ENCODE measurements at places on chromosomes 6 and 20.

DNA sequence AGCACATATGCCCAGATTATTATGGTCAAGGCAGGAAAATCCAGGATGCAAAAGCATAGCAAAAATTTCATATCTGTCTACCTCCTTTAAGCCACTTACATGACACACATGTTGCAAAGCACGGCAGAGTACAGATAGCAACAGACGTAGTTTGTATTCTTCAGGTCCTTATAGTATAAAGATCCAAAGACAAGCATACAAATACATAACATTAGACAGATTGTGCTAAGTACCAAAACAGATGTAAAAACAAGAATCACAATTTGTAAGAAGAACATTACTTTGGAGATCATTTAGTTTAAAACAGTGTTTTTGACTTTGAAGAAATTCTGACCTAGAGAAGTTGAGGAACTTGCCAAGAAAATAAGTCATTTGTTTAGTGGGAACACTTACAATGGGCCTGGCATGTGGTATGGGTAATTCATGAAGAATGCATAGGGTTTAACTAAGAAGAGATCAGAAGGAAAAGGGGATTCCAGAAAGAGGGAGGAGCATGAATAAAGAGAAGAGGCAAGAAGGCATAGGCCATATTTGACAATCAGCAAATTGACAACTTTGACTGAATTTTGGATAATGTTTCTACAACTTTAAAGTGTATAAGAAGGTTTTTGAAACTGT is 30.6 kb upstream of the LMBRD1 start:
- DNase-seq, result no peak

DNA sequence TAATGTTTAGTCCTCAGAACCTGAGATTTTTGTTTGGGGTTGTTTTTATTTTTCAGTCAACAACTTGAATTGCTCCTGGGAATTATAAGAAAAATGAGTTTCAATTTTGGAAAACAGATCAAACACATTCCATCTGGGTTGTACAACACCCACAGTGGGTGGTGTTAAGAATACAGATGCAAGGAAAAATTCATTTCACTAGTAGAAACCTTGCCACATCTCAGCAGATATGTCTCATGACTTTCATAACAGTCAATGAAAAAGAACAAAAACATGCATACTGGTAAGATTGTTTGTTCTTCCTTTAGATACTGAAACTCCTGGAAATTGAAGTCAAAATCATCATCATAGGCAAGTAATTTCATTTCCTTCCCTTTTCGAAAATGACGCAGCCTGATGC is 78.9 kb downstream of the MOXD1 start:
- DNase-seq, result no peak

GRCh38 chr6:80235647-80236046 is 129.2 kb downstream of the BCKDHB start:
- DNase-seq, result no peak

- no peak for DNase-seq
Measured at GRCh38 chr6:52065621-52066020, 21.8 kb downstream of the PKHD1 start.

GRCh38 chr20:59662856-59663512 is 58.6 kb downstream of the PHACTR3 start:
- DNase-seq, result no peak

DNA sequence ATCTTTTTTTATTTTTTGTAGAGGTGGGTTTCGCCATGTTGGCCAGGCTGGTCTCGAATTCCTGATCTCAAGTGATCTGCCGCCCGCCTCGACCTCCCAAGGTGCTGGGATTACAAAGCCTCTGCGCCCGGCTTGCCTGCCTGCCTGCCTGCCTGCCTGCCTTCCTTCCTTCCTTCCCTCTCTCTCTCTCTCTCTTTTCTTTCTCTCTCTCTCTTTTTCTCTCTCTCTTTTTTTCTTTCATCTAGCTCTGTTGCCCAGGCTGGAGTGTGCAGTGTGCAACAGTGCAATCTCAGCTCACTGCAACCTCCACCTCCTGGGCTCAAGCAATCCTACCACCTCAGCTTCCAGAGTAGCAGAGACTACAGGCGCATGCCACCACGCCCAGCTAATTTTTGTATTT is 4.6 kb upstream of the ILRUN start:
- no peak for DNase-seq

DNA sequence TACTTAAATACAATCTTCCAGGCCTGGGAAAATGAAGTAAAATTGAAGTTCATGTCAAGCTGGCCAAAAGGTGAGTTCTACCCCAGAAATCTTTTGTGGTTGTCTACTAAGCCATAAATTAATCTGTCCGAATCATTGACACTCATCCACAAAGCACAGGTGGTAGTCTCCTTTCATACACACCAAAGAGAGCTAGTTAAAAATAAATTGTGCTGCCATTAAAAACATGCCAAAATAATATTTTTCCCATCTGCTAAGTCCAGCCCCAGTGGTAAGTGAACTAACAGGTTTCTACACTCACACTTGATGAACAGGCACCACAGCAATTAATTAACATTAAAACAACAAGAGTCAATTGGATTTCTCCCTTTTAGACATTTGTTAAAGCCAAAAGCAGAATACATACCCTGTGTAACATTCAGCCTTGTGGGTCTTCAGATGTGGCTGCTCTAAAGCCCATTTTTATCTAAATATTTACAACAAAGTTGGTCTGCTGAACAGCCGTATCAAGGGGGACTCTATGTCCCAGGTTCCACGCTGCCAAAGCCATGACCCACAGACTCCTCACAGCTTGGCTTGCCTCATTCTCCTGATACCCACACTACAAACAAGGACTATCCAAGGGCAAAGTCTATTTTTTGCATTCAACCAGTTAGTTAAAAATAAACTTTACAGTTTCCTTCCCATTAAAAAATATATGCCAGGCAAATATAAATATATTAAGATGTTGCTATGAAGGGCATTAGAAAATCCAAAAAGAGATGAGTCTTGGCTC is 490.4 kb downstream of the BMP2 start:
- no peak for DNase-seq

- no peak for DNase-seq
Measured at GRCh38 chr6:38489951-38490350, 149.8 kb downstream of the BTBD9 start.

DNA sequence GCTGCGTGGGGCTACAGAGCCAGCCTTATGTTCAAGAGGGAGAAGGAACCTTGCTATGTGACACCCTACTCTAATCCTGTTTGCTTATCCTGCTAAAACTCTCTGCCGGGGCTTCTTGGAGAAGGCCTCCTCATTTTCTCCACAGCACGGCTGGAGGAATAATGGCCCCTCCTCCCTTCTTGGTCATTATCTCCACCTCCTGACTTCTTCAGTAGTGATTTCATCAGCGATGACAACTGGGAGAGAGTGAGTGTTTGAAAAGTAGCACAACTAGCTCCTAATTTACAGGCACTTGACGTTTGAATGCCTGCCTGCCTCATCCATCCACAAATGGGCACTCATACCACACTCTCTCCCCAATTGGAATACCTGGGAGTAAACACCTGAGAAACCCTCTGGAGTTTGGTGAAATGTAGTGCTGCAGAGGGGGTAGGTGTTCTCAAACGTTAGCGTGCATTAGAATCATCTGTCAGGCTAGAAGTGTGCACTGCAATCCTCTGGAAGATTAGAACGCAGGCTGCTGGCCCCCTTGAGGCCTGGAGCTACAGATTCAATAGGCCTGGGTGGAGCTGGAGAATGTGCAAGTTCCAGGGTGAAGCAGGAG is 148.5 kb downstream of the FOXC1 start:
- DNase-seq, result no peak

GRCh38 chr6:17200395-17200794 is 80.8 kb upstream of the RBM24 start:
- no peak for DNase-seq

DNA sequence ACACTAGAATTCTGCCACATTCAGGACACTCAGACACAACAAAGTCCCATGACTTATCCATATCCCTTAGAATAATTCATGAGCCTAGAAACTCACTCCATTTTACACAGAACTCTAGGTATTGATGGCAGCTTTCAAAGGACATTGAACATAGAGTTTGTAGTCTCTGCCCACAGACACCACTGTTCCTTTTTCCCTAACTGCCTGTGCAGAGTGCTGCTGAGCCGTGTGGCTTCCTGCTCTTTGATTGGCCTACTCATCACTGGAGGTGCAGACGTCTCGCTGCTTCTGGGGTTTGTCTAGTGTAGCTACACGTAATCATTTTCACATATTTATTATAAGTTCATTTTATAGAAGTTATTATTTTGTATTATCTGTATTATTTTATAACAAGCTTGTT is 407.6 kb downstream of the PREX1 start:
- DNase-seq, result no peak
